ENCODE measurements at places on chromosomes 5 and 9.
A peak's percentile ranks its signal among the peaks of the same experiment; 100 is the strongest.

GRCh38 chr5:61627531-61627930 is 295.5 kb downstream of the ZSWIM6 start:
- DNase-seq: no peak

DNA sequence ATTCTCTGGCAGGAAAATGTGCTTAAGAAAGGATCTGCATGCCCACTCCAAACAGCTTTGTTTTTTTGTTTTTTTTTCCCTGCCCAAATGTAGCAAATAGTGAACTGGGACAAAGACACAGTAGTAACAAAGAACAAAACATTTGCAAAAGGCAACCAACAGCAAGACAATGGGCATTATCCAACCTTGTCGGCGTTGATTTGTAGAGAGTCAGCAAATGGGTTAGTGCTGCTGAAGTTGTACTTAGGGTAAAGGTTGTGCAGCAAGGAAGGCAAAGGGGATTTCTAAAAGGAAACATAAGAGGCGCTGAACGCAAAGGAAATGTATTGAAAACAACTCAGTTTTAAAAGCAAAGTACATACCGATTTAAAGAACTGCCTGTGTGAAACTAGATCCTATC is 136.2 kb downstream of the MPDZ start:
- DNase-seq: no peak

DNA sequence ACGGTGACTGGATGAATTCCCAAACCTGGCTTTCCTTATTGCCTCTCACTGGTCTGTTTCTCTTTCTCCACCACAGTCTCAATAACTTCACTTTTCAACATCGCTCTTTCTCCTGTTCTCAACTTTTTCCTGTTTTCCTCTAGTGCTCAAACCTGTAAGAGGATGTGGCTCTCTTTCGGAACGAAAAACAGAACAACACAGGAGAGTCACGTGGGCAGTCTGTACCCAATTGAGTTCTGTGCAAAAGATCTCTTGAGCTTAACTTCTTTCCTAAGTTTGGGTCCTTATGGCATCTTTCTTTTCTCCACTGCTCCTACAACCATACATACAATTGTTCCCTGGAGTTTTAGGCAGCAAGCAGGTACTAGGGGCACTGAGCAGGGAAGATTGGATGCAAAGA is 8.9 kb downstream of the HAVCR1 start:
- DNase-seq: no peak

- DNase-seq: no peak
Measured at GRCh38 chr5:98846520-98846919, 73.1 kb downstream of the RGMB start.

DNA sequence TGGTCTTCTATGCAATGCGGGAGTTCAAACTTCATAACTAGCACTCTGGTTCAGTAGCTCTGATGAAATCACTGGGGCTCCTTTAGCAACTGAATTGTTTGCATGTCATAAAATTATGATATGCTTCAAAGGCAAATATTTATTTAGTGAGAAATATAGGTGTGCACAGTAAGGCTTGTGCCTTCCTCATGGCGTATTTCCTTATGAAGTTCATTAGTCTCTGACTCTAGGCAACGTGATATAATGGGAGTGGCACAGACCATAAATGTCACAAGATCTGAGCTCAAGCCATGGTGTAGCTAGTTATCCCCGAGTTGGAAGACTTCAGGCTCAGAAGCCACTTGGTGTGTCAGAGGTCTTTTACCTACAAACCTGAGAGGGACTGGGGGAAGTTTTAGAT is 35.5 kb downstream of the PIP5K1B start:
- no peak for DNase-seq

GRCh38 chr5:135481387-135481786 is 29.2 kb upstream of the TIFAB start:
- no peak for DNase-seq

DNA sequence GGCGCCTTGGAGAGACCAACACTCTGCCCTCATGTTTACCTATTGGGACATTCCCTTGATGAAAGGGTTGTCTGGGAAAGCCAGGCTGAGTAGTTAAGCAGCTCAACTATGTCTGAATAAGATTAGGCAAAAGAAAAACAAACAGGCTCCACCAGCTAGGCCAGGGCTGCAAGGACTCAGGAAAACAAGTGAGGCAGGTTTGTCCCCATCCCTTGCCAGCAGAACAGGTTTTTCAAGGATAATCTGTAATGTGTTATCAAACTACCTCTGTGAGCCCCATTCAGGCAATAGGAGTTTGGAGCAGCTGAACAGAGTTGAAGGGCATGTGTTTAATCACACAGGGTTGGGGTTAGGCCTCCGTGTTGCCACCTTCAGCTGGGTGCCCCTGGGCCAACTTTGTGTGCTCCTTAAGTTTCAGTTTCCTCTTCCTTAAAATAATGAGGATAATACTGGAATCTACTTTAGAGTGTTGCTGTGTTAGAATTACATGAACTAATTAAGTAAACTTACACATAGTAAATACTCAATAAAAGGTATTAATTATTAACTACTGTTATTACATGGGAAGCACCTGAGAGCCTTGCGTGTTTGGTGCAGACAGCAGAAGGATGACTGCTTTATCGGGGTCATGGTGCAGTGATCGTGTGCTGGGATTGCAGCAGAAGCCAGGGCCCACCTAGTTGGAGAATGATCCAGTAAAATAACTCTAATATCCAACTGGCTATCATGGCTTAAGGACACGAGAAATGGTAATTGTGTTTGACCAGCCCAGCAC is 72.1 kb upstream of the ATP10B start:
- no peak for DNase-seq

DNA sequence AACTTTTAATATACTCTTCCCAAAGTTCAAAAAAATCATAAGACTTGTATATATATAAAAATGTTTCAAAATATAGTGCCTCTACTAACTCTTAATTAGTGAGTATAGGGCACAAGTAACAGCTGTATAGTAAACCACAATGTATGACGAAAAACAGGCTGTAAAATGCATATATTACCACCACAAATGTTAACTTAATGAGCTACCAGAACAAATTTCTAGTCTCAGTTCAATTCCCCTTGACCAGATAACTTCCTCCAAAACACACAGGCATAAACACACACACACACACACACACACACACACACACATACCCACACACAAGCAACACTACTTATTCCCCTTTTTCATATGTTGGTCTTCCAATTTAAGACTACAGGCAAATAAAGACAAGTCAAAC is 78.8 kb downstream of the FBXL17 start:
- DNase-seq: no peak

DNA sequence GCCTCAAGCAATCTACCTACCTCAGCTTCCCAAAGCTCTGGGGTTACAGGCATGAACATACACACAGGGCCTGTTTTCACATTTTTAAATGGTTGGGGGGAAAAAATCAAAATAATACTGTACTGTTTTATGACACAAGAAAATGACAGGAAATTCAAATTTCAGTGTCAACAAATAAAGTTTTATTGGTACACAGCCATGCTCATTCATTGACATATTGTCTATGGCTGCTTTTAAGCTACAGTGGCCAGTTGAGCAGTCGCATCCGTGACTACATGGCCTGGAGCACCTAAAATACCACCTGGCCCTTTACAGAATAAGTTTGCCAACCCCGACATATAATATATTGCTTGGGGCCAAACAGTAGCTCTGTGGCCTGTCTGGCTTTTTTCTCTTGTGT is 56.4 kb upstream of the GGTA1 start:
- DNase-seq: no peak

- no peak for DNase-seq
Measured at GRCh38 chr5:59034498-59035186, 451.8 kb downstream of the RAB3C start.

GRCh38 chr9:124381170-124381945 is 33.9 kb downstream of the PSMB7 start:
- DNase-seq: no peak

- no peak for DNase-seq
Measured at GRCh38 chr5:533955-534742, 9.9 kb upstream of the SLC9A3 start.

DNA sequence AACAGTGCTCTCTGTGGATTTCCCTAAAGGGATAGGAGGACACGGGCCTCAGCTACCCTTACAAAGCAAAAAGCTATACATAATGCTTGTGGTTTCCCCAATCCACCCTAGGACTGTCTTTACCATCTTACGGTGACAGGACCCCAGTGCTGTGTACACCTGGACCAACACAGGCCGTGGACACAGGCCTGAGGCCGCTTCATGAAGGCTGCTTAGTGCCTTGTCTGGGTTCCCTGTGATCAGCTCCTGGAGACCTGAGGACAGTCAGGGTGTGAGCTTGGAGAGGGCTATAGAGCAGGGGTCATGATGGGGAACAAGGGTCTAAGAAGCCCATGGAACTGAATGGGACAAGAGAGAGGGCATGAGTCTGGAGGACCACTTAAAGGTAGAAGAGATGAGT is 2.9 kb downstream of the FANCG start:
- no peak for DNase-seq

- DNase-seq: no peak
Measured at GRCh38 chr5:22250528-22250927, 602.6 kb downstream of the CDH12 start.

DNA sequence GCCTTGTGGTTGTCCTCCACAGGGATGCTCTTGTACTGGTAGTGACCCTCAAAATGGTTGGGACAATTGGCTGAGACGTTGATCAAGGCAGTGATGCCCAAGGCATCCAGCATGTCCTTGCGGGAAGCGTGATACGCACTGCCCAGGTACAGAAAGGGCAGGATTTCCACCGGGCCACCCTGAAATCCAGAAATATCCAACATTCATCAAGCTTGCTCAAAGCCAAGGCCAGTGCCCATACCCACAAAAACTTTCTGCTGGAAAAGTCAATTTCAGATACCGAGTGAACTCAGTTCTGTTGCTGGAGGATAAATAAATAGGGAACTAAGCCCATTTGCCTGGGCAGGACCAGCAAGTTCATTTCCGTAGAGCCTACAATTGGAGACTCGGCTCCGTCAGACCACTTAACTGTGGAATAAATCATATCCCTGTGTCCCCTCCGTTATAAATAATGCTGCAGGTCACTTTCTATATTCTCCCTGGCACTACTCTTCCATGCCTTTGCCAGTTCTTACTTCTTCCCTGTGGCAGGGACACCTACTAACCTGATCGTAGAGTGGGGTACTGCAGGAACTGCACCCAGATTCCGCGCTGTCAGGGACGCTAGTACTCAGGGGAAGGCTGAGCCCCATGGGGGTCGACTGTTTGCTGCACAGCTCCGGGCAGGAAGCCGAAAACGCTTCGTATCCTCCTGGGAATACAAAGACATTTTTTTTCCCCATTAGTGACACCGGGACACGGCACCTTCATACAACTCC is 1.2 kb downstream of the DUSP1 start:
- DNase-seq: peak; percentile 56

DNA sequence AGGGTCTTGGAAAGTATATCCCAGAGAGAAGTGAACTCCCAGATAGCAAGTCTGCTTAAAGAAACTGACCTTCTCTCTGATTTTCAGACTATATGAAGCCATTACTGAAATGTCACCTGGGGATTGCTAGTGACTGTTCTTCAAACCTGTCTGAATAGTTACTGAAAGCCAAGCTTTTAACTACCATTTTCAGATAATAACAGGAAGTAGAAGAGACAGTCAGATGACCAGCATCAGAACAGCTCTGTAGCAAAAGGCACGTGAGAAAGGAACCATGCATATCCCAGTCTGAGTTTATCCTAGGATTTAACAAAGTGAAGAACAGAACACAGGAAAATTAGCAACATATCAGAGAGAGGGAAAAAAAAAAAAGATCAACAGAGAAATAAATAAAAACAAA is 74.9 kb upstream of the SELENOP start:
- DNase-seq: no peak

GRCh38 chr5:120895660-120896059 is 431.6 kb downstream of the PRR16 start:
- DNase-seq: no peak

DNA sequence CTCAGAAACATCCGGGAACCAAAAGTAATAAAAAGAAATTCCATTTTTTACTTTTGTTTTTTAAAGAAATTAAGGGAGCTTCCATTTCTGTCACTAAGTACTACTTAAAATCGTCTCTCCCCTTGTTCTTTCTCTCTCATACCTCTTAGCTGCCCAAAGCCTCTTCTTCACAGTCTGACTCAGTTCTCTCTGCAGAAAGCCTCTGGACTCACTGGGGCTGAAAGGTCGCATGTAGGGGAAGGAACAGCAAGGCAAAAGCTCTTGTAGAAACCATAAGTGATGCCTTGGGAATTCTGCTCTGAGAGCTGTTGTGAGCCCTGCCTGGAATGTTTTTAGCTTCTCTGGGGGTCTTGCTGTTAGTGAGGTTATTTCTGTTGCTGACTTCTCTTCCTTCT is 100.8 kb upstream of the RANBP3L start:
- no peak for DNase-seq

- no peak for DNase-seq
Measured at GRCh38 chr5:171840066-171840465, 54.4 kb downstream of the SMIM23 start.

DNA sequence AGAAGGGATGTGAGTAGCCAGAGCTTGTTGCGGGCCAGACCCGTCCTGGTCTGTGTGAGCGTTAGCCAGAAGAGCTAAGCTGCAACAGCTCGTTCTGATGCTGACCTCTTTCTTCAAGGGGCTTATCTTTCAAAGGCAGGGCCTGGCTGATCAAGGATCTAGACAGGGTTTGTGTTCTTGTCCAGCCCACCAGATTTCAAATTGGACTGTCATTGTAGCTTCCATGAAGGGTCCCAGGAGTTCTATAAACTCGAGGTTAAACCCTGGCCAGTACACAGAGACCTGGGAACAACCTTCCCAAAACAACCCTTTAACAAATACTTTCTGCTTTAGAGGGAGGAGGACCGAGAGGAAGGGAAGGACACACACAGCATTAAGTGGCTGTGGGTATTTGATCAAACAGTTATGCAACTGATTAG is 153.0 kb upstream of the TUT7 start:
- no peak for DNase-seq

DNA sequence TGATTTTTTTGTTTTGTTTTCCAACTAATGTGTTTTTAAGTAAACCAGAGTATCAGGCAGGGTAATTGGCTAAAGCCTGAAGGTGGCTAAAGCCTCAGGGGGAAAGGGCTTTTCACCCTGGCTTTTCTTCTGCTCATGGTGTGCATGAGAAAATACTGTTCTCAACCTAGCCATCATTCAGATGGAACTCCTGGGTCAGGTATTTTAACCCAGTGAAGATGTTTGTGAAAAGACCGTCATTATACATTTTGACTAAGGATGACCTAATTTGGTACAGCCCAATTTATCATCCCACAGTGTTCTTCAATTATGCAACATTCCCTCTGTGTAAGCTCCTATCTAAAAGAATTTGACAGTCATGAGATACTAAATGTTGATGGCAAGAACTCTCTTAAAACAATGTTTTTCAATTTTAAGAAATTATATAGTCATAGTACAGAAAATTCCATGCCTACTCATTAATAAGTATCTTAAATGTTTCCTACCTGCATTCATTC is 209.5 kb upstream of the TARS1 start:
- DNase-seq: no peak

DNA sequence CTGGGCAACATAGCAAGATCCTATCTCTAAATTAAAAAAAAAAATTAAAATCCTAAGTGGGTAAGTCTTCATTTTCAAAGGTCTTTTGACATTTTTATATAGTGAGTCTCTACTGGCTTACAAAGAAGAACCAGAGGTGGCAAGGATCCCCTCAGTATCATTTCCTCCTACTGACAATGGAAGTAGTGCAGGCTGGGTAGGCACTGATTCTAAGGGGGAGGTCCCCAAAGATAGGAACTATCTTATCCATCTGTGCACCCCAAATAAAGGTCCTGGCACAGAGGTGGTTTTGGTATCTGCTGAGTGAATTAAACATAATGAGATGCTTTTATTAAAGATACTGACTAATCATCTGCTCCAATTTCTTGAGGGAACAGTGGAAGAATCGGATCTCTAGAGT is 4.2 kb downstream of the FAM193B start:
- DNase-seq: no peak
